Stimulated activated CD8-positive, alpha-beta memory T cell treated with anti-CD3 and anti-CD28 coated beads, Interleukin-15, amount 100 ng/mL, for 24 hours (primary cell): ENCODE measurements at places on chromosomes 6 and 20.

- DNase-seq, result no peak
These were observed 5.7 kb upstream of the FGD2 start for GRCh38 chr6:36999751-37000125.

DNA sequence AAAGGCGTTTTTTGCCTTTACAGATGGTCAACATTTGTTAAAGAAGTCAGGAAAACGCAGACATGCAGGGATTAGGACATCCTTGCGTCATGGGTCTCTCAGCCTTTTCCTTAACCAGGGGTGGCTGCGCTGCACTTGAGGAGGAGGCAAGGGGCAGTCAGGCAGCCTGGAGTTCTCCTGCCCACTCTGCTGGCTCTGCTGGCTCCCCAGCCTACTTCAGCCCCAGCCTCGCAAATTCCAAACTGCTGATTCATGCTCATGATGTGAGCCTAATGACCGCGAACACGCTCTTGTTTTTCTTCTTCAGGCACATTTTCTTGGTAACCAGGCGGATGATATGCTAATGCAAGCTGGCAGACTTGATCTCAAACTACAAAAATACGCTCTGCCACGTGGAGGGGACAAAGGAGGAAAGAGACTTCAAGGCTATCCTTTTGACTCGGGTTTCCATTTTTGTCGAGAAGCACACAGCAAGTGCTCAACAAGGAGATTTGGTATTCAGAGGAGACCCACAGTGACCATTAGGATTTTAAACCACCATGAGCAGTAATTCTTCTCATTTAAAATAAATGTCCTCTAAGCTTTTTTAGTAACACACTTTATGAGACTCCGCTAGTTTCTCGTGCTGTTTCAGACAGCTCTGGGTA lies 290.3 kb upstream of the STXBP5 start:
- no peak for DNase-seq

DNA sequence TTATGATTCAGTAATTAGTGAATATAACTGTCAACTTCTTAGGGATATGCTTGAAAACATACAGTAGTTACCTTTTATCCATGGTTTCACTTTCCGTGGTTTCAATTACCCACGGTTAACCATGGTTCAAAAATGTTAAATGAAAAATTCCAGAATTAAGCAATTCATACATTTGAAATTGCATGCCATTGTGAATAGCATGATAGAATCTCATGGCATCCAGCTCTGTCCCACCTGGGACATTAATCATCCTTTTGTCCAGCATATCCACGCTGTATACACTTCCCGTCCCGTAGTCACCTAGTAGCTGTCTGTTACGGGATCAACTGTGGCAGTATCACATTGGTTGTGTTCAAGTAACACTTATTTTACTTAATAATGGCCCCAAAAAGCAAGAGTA lies 781.7 kb upstream of the CITED2 start:
- DNase-seq, result no peak

DNA sequence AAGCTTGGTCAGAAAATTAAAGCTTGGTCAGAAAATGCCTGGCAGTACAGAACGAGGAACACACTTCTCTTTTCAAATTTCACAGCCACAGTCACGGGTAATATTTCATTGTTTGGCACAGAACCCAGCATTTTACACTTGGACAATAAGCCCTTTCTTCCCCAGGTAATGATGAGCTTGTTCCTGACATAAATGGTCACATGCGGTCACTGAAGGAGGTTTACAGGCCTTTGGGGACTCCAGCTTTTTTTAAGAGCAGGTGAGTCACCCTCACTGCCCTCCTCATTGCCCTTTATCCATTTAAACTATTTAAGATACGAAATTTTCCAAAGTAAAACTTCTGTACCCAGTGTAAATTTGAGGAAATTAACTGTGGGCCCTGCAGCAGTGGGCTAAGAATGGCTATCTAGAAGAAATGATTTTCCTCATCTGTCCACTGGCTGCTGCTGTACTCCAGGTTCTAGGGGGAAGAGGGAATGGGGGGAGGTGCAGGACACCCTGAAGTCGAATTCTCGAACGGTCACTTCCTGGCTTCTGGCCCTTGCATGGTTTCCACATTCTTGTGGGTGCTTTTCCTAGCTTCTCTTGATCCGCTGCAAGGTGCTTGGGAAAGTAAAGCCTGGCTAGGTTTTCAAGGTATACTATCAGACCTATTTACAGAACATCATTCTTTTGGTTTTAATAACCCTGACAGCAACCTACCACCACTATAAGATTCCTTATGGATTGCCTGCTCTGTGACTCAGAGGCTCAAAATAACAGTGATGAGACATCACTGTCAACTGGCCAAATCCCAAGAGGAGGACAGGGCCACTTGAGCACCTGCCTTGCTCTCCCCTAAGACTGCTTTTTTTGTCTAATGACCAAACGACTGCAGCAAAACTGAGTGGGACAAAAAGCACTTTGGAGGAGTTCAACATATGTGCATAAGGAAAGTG lies 75.8 kb downstream of the PREP start:
- no peak for DNase-seq

GRCh38 chr6:37784585-37784967 lies 35.0 kb upstream of the ZFAND3 start:
- DNase-seq, result no peak

GRCh38 chr6:47134476-47135189 lies 92.5 kb upstream of the ADGRF1 start:
- no peak for DNase-seq

GRCh38 chr20:64116016-64116415 lies 8.7 kb upstream of the NPBWR2 start:
- no peak for DNase-seq

GRCh38 chr6:36362551-36363370 lies 24.7 kb downstream of the ETV7 start:
- DNase-seq, result no peak

- no peak for DNase-seq
These were observed 20.6 kb upstream of the NKX2-2 start for GRCh38 chr20:21534453-21534852.

- DNase-seq, result no peak
These were observed 22.2 kb downstream of the HLA-A start for GRCh38 chr6:29964518-29964886.

DNA sequence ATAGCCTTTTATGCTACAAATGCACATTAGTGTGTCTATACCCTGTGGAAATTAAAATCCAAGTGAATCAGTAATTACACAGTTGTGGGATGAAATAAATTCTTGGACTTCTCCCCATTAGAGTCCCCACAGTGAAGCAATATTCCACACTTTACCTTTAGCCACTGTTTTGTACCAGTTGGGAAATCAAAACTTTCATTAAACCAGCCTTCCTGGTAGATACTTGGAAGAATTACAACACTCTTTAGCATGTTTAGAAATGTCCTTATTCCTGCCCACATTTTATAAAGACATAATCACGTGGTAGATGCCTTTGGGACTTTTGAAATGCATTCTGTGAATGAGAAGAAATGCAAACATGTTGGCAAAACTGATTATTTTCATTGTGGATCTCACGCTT lies 49.0 kb upstream of the ANKEF1 start:
- no peak for DNase-seq

DNA sequence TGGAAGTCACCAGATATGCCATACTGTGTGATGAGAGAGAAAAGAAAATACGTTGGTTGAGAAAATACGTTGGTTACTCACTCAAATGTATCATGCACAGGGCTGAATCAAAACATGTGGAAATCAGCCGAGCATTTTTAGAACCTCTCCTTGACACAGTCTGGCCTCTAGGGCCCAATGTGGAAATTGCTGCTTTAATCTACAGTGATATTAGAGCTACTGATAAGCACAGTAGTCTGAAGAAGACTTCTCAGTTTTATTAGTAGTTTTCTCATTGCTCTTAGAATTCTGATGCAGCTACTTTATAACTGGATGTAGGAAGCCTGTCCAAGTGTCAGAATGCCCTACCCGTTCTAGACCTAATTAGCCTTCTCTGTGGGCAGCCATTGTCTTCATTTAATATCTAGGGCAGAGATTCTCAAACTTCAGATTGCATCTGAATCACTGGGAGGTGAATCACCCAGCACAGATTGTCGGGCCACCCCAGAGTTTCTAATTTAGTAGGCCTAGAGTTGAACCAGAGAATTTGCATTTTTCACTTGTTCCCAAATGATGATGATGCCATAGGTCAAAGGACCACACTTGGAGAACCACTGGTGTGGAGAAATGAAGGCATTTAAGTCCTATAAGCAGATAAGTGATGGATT lies 229.1 kb downstream of the PLCB1 start:
- DNase-seq, result no peak

DNA sequence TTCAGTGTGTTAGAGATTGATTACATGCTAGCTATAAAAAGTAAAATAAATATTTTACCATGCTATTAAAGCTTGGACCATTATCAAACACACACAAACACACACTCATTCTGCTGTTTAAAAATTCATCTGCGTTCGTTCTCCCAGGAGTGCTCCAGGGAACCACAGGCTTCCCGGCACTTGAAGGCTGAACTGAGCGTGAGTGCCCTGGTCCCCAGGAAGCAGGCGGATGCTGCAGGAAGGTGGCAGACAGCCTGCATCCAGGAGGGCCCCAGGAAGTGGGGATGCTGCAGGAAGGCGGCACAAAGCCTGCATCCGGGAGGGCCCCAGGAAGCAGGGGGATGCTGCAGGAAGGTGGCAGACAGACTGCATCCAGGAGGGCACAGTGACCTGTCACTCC lies 147.2 kb upstream of the SNX9 start:
- no peak for DNase-seq

GRCh38 chr6:121158438-121158837 lies 175.8 kb downstream of the TBC1D32 start:
- no peak for DNase-seq

DNA sequence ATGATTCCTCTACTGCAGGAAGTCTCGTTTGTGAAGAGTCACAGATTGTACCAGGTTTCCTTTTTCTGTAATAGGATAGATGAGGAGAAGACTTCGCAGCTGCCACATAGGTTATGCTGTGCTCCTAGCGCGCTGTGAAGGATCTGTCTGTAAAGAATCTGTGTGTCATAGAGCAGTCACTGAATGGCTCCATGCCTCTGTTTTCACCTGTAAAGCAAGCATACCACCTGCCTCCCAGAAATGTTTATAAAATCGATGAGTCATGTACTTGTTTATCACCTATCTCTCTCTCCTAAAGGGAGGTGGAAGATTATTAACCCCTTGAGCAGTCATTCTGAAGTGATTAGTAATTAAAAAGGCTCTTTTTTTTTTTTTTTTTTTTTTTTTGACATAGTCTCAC lies 86.6 kb downstream of the TFAP2B start:
- DNase-seq, result no peak

GRCh38 chr6:146887447-146888077 lies 288.8 kb downstream of the ADGB start:
- no peak for DNase-seq

DNA sequence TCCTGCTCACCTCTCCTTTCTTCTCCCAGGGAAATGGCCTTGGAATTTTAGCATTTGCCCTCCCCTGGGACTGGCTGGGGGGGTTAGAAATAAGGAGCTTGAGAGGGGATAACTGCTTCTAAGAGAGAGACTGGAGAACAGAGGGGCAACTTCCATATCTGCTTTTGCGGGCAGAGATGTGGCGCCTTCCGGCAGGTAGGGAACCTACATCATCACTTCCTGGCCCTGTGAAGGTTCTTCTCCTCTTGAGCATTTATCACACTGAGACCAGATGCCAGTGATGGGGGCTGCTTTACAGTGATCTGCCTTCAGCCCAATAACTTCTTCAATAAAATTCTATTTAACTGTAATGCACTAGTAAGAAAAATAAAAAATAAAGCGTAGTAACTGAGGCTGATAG lies 48.1 kb downstream of the TBC1D7 start:
- no peak for DNase-seq

DNA sequence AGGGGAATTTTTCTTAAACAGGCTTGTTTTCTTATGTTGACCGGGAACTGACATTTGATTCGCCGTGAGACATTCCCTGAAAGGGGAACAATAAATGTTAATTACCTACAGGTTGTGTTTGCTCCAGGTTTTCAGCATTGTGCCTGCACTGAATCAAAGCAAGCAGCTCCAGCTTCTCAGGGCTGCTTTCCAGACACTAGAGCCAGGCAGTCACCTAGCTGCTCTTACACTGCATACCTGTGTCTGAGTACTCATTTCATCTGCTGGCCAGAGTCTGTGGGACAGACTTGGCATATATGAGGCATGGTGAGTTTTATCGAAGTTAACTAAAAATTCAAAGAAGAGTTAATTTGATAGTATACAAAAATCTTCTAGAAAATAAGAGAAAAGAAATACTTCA lies 951.8 kb upstream of the MAP3K7 start:
- DNase-seq, result no peak

GRCh38 chr6:42507901-42508300 lies 55.9 kb upstream of the UBR2 start:
- no peak for DNase-seq

GRCh38 chr20:15742087-15742486 lies 831.2 kb downstream of the KIF16B start:
- no peak for DNase-seq

DNA sequence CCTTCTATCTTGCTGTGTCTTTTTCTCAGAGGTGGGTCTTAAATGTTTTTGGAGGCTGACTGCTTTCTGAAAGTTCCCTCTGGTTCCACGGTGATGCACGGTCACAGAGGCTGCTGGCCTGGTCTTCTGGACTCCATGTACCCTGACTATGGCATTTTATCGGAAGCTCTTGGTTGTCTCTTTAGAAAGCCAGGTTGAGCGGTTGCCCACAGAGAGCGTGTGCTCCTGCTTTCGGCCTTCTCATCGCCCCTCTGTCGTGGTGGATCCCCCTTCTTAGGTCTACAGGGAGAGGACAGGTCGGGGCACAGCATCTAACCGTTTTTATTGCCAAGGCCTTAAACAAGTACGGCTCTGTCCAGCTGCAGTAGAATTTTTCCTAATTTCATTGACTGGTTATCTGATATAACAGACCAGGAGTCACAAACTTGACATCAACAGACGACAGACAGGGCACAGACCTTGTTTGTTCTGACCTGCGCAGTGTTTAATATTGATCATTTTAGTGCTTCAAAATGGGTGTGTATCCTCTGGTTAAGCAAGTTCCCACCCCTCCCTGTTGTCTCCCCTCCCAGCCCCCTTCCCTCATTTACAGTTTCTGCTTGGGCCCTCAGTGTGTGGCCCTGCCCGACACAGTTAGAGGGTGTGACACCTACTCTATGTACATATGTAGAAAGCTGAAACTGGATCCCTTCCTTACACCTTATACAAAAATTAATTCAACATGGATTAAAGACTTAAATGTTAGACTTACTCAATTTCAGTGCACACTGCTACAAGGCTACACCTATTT lies 24.7 kb downstream of the SYTL3 start:
- no peak for DNase-seq

DNA sequence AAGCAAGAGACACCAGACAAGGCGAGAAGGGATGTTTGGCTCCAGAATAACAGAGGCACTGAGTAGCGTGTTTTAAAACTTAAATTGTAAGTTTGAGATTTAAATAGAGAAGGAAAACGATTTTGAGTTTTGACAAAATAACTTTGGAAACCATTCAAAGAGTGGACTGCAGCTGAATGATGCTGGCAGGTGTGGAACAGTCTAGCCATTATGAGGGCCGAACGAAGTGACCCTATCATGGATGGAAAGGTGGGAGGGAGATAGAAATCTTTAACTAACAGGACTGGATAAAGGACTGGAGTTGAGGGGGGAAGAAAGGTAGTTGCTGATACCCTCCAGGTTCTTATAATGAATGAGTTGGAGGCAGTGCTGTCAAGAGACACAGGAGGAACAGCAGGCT lies 248.4 kb downstream of the PACRG start:
- no peak for DNase-seq

- DNase-seq, result no peak
These were observed 463.9 kb upstream of the JARID2 start for GRCh38 chr6:14781772-14782525.
